ENCODE measurements at places on chromosomes 4 and X.

- peak; percentile 79 for DNase-seq
These were observed 251.6 kb downstream of the CBR4 start for GRCh38 chr4:168758351-168758876.

DNA sequence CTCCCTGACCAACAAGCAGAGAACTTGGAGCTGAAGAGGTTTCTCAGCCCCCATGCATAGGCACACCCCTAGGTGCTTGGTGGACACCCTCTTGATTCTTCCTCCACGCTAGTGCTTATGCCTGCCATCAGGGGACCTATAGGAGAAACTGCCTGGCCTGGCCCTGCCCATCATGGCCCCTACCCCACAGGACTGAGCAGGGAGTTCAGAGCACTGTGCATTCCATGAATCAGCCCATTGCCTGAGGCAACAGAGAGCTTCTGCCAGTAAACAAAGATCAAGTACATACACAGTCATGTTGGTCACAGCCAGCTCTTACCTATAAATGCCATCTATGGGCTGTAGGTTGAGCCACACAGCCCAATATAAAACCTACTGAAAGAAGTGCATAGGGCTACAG is 99.1 kb upstream of the EDNRA start:
- DNase-seq: peak; percentile 31

DNA sequence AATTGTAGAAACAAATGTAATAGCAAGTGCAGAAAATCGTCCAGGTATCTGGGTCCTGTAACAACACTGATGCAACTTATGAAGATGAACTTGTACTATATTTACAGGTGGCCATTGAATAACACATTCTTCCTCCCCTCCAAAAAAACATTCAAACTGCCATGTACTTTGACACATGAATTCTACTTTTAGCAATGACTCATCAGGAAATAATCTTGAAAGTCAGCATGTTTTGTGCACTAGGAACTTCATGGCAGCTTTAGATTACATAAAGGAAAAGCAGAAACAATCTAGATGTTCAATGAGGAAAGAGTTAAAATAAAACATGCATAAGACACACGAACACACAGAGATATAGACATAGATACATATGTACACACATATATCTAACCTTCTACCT is 2.5 kb downstream of the PABPC1L2A start:
- DNase-seq: no peak

- DNase-seq: no peak
These were observed 456 bp downstream of the SNX12 start for GRCh38 chrX:71067712-71068043.

GRCh38 chrX:99397879-99398278 is 1012.2 kb downstream of the PCDH19 start:
- DNase-seq: no peak

DNA sequence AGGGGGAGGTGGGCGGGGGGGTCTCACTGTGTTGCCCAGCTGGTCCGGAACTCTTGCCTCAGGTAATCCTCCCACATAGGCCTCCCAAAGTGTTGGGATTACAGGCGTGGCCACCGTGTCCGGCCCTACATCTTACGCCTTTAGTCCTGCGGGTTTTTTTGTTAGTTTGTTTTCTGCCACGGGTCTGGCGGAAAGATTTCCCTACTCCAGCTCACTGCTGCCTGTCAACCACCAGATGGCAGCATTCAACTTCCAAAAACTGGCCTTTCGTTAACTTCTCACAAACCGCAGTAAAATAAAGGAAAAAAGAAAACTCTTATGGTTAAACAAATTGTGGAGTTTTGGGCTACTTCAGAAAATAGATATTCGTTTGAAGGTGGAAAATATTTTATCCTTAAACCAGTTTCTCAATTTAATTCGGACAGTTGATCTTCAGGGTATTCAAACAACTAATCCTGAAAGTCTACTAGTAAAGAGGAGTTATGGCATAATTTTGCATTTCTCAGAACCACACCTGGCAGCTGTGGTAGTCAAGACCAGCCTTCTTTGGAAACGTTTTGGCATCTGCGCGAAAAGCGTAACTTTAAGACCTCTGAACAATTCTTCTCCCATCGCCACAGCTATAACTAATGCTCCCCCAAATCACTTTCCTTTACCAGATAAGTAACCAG is 41.1 kb downstream of the LUZP4 start:
- peak; percentile 76 for DNase-seq

- DNase-seq: no peak
These were observed 477.5 kb downstream of the SPRY1 start for GRCh38 chr4:123874063-123874462.

DNA sequence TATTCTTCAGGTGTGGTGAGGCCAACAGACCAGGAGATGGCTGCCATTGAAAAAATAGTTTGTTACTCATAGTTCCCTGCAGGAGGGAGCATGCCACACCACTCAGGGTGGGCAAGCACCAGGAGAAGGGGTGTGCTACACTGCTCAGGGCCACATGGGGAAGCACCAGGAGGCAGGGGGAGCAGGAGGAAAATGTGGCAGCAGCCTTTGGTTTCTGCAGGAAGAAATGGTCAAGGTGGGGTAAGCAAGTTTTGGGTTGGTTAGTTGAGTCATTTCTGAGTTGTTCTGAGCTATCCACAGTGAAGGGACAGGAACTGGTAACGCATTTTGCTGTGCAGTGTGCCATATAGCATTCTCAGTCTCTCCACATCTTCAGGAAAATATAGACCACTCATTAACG is 23.8 kb downstream of the FGFBP1 start:
- DNase-seq: no peak

GRCh38 chr4:1323280-1323634 is 23.8 kb upstream of the UVSSA start:
- no peak for DNase-seq

DNA sequence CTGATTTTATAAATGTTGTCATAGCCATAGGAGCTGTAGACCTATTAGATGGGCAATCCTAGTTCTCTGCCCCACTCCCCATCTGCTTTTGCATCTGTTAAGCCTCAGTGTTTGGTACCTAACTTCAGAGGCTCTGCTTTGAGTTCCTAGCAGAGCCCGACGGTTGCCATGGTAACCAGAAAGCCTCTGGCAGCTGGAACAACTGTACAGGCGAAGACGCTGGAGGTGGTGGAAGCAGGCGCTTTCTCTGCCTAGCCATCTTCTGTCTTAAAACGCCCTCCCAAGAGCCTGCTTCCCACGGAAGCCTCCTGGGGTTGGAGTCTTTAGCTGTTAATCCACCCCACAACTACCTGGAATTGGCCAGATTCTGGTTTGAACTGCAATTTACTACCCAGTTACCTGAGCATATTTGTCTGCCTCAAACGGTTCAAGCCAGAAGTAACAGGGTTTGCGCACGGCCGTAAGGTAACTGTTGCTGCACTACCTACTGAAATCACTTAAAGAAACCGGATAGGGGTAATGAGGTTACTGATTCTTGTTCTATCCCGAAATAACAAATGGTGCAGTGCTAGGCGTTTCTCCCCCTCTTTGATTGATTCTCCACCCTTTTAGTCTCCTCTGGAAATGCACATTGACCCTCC is 1.0 kb upstream of the GABRG1 start:
- no peak for DNase-seq

DNA sequence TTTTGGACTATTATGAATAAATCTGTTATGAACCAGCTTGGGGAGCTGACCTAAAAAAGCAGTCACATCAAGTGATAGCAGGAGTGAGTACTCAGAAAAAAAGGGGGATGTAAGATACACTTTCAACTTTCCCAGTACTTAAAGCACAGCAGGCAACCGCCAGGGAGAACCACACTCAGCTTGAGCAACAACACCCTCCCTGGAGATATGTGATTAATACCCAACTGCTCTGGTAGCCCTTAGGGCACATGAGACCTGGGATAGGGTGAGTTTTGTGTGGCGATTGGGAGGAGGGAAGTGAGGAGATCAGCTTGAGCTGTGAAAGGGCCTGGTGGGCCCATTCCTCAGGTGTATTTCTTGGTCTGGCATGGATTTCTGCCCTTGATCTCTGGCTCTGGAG is 220.3 kb upstream of the SFRP2 start:
- DNase-seq: peak; percentile 89

GRCh38 chr4:138909587-138909986 is 106.0 kb upstream of the NOCT start:
- DNase-seq: no peak

- DNase-seq: no peak
These were observed 227.0 kb upstream of the RASGEF1B start for GRCh38 chr4:81698538-81699296.

- DNase-seq: no peak
These were observed 109.2 kb downstream of the MAPK10 start for GRCh38 chr4:86250619-86251018.

- DNase-seq: no peak
These were observed 400.1 kb downstream of the FAT4 start for GRCh38 chr4:125714845-125715244.

DNA sequence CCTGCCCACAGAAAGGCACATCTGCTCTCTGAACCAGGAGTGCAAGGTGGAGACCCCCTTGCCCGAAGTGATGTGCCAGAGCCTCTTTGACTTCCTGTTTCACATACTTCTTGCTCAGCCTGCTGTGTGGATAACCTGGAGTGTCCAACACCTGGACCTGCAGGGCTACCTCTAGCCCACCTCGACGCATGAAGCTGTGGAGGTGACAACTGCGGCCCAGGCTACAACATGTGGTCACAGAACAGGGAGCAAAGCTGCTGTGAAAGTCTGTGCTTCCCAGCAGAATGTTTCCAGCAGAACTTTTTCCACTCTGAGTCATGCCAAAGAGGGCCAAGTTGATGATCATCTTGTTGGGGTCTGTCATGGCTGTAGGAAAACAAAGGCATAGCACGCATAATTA is 1.5 kb downstream of the GIMD1 start:
- no peak for DNase-seq

GRCh38 chrX:119459181-119459580 is 9.1 kb upstream of the SLC25A5 start:
- peak; percentile 65 for DNase-seq

DNA sequence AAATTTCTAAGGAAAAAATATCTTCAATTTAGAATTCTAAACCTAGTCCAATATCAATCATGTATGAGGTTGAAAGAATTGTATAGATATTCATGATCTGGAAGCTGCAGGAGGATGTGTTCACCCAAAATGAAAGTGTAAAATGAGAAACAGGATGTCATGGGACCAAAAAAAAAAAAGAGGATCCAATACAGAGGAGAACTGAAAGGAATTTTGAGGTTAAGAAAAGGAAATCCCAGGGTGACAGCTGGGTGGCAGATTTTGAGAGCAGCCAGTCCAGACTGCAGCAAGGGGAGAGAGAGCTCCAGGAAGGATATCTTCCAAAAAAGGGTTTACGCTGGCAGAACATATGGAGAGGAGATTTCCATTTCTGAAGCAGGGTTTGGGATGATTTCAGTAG is 38.9 kb downstream of the TLR10 start:
- peak; percentile 20 for DNase-seq

DNA sequence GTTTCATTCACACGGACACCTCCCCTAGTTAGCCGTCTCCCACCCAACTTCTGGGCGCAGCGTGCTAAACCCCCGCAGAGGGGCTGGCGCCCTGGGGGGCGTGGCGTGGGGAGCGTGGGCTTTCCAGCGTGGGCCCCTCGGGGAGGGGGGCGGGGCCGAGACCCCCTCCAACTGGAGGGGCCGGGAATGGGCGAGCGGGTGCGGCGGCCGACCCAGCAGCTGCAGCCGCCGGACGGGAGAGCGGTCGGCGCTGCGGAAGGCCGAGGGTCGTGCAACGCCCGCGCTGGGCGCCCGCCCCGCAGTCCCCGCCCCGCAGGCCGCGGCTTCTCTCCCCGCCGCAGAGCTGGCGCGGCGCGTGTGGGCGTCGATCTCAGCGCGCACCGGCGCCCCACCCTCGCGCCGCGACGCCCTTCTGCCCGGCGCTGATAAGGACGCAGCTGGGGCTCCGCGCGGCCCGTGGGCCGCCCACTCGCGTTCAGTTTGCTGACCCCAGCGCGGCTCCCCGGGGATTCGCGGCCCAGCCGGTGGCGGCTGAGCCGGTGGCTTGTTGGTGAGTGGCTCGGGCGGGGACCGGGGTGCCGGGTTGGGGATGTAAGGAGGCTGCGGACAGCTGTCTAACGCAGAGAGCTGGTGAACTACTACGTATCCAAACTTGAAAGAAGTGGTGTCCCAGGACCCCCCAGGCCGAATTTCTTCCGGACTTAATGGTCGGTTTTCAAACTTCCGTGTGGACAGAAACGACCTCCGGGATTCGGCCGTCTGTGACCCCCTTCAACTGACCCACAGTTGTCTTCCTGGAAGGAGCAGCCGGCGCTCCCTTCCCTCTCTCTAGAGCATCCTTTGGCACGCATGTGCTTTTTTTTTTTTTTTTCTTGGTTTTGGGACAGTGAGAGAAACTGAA is 1.5 kb downstream of the FHDC1 start:
- peak; percentile 35 for DNase-seq

- DNase-seq: no peak
These were observed 576.9 kb upstream of the PCDH10 start for GRCh38 chr4:132572210-132572609.

DNA sequence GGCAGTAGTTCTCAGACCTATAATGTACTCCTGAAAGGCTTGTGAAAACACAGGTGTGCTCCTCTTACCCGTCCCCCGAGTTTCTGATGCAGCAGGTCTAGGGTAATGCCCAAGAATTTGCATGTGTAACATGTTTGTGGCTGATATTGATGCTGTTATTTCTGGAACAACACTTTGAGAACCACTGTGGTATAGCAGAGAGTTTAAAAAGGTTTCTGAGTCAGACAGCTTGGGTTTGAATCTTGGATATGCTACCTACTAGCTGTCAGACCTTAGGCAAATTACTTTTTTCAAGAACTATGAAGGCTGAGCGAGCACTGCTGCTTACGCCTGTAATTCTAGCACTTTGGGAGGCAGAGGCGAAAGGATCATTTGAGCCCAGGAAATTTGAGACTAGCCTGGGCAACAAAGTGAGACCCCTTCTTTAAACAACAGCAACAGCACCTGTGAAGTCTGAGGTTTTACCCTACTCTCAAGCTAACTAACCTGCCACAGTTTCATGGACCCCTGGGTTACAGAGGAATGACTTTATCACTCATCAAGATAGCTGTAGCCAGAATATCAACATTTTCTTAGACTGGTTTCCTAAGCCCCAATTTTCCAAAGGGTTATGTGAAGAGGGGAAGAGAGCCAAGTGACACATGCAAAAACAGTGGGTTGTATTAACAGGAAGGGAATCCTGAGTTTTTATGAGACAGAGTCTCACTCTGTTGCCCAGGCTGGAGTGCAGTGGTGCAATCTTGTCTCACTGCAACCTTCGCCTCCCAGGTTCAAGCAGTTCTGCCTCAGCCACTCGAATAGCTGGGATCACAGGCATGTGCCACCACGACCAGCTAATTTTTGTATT is 5.1 kb downstream of the AFF1 start:
- peak; percentile 44 for DNase-seq

All from M059J (cell line).